WTC11 (cell line): ENCODE measurements at places on chromosomes 1 and 21. TPM values are rescaled to one million over a fixed set of nuclear protein-coding genes. Genes with fewer than 3 reads are reported as not detected.

DNA sequence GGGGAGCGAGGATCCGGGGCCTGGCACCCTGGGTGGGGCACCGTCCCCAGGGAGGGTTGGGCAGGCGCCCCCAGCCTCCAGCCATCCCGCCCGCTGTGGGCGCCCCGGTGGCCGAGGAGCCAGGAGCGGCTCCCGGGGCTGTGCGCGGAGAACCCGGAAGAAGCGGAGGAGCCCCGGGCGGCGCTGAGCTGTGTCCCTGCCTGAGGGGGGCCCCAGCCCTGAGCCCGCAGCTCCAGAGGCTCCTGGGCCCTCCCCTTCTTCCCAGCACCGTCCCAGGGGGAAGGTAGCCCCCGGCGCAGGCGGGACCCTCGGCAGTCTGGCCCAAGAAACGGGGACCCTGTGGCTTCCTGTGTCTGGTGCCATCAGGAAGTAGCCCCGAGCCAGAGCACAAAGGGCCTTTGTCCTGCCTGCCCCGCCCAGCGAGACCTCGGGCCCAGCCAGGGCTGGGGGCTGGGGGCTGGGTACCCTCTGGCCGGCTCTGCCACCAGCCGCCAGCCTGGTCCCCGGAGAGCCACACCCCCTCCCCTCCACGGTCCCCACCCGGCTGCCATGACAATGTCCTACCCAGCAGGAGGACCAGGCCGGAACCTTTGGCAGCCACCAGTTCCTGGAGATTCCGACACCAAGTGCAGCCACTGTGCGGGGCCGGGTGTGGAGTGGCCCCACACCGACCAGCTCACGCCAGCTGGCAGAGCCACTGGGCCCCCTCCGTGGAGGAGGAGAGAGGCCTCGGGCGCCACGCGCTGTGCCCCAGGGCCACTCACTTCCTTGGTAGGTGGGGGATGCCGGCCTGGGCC is 15.6 kb upstream of the TTLL10 start:
- H3K4me1 ChIP-seq: no peaks in the 10 kb centered on the region
- H3K36me3 ChIP-seq: peaks cover 12% of the 10 kb centered on the region
- no peak for DNase-seq
- peaks cover 11% of the 10 kb centered on the region; the same call in 1 of the 2 replicates for H3K27me3 ChIP-seq
- no peak overlapping the region for H3K27ac ChIP-seq

GRCh38 chr1:174206148-174206836 is 47.0 kb downstream of the RABGAP1L start:
- no peak for DNase-seq
- no peak overlapping the region for H3K4me3 ChIP-seq
- peaks cover 14% of the 10 kb centered on the region for H3K36me3 ChIP-seq
- no peak overlapping the region for H3K27ac ChIP-seq
- no peaks in the 10 kb centered on the region for H3K27me3 ChIP-seq

GRCh38 chr1:32305310-32305709 is 13.4 kb downstream of the HDAC1 start:
- peaks cover 47% of the 10 kb centered on the region for H3K36me3 ChIP-seq
- no peaks in the 10 kb centered on the region for H3K27me3 ChIP-seq
- DNase-seq: no peak
- no peak overlapping the region for H3K4me3 ChIP-seq
- H3K27ac ChIP-seq: no peak overlapping the region

Gene PRRX1
- 0.14 to 0.31 TPM (median 0.14 TPM) in 3 replicates for total RNA-seq

Gene PLA2G2A
- total RNA-seq: 1.2 to 2.6 TPM (median 1.9 TPM) in 3 replicates

DNA sequence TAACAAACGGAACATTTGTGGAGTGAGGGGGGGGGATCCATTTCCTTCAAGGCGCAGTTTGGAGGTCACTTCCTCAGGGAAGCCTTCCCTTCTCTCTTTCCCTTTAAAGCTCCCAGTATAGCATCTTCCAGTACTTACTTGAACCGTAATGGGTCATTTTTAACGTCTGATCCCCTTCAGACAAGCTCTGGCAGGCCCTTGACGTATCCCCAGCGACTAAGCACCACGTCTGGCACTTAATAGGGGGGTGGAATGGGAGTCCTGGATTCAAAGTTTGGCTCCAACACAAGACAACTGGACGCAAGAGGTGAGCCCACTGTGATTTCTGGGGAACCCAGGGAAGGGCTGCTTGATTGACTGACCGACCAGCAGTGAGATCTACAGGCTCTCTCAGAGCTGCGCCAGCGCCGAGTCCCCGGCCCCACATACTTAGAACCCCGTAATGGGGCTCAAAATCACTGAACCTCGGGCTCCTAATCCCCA is 441 bp downstream of the YARS1 start:
- no peak for DNase-seq
- H3K4me3 ChIP-seq: peak overlapping the region; percentile 100
- H3K27me3 ChIP-seq: no peaks in the 10 kb centered on the region
- H3K4me1 ChIP-seq: peaks cover 56% of the 10 kb centered on the region
- peaks cover 18% of the 10 kb centered on the region for H3K36me3 ChIP-seq

- no peak overlapping the region; the same call in 1 of the 2 replicates for H3K27ac ChIP-seq
- no peaks in the 10 kb centered on the region for H3K27me3 ChIP-seq
- no peak for DNase-seq
These were observed 44.2 kb downstream of the CAPN8 start for GRCh38 chr1:223621312-223621734.

Gene KCNN3
- total RNA-seq: 1.3 to 2.1 TPM (median 1.9 TPM) in 3 replicates

GRCh38 chr1:207845109-207845508 is 65.8 kb downstream of the CD34 start:
- H3K4me1 ChIP-seq: no peaks in the 10 kb centered on the region
- H3K36me3 ChIP-seq: no peaks in the 10 kb centered on the region
- no peaks in the 10 kb centered on the region for H3K27me3 ChIP-seq
- no peak overlapping the region for H3K27ac ChIP-seq

DNA sequence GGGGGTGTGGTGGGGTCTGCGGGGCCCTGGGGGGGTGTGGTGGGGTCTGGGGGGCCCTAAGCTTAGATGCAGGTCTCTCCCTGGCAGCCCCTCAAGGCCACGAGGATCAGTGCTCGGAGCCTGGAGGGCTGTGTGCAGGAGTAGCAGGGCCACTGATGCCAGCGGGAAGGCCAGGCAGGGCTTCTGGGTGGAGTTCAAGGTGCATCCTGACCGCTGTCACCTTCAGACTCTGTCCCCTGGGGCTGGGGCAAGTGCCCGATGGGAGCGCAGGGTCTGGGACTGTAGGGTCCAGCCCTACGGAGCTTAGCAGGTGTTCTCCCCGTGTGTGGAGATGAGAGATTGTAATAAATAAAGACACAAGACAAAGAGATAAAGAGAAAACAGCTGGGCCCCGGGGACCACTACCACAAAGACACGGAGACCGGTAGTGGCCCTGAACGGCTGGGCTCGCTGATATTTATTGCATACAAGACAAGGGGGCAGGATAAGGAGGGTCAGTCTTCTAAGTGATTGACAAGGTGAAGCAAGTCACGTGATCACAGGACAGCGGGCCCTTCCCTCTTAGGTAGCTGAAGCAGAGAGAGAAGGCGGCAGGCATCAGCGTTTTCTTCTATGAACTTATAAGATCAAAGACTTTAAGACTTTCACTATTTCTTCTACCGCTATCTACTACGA is 8.7 kb downstream of the RNF223 start:
- DNase-seq: no peak
- no peak overlapping the region for H3K27ac ChIP-seq
- H3K36me3 ChIP-seq: no peaks in the 10 kb centered on the region
- H3K27me3 ChIP-seq: peaks cover 29% of the 10 kb centered on the region
- H3K4me1 ChIP-seq: no peaks in the 10 kb centered on the region; the same call in 1 of the 2 replicates

GRCh38 chr1:63864224-63864641 is 90.4 kb downstream of the ROR1 start:
- no peaks in the 10 kb centered on the region for H3K36me3 ChIP-seq
- no peaks in the 10 kb centered on the region for H3K27me3 ChIP-seq
- no peak for DNase-seq
- H3K27ac ChIP-seq: no peak overlapping the region; the same call in 1 of the 2 replicates
- peaks cover 73% of the 10 kb centered on the region for H3K4me1 ChIP-seq
- no peak overlapping the region for H3K4me3 ChIP-seq

DNA sequence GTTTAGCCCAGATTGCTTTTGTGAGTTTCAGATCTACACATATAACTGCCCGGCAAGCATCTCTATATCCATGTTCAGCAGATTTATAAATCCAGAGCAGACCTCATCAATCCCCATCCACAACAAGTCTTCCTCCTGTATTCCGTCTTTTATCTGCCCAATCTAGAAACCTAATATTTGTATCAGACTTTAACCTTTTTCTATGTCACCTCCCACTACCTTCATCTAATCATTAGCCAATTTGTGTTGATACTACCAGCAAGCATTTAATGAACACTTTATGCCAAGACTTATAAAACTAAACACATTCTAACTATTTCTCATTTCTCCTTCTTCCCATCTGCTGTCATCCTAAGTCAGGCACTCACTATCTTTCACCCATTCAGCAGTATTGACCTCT is 135.5 kb downstream of the PBX1 start:
- no peak overlapping the region for H3K27ac ChIP-seq
- H3K4me1 ChIP-seq: peaks cover 25% of the 10 kb centered on the region
- no peaks in the 10 kb centered on the region for H3K27me3 ChIP-seq
- H3K36me3 ChIP-seq: no peaks in the 10 kb centered on the region

Gene CNKSR1
- total RNA-seq: 18.0 to 20.5 TPM (median 19.7 TPM) in 3 replicates

GRCh38 chr1:91170571-91170970 is 148.7 kb upstream of the ZNF644 start:
- no peak overlapping the region for H3K4me3 ChIP-seq
- no peaks in the 10 kb centered on the region; the same call in 1 of the 2 replicates for H3K27me3 ChIP-seq
- no peaks in the 10 kb centered on the region for H3K36me3 ChIP-seq
- H3K4me1 ChIP-seq: peaks cover 6% of the 10 kb centered on the region
- DNase-seq: no peak

DNA sequence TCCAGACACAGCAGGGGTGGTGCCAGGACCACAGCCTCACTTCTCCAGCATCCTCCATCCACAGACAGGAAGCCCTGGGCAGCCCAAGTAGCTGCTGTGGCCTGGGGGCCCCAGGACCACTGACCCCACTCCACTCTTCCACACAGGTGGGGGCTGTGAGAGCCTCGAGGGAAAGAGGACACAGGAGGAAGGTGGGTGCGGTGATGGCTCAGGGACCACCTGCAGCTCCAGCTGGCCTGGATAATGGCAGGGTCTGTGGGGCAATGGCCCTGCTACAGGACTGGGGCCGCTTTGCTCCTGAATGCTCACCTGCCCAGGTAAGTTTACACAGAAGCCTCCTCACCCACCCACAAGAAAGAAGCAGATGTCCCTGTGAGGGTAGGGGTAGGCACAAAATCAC is 18.3 kb upstream of the PRSS38 start:
- H3K27me3 ChIP-seq: peaks cover 7% of the 10 kb centered on the region; the same call in 1 of the 2 replicates
- no peaks in the 10 kb centered on the region for H3K36me3 ChIP-seq
- no peak for DNase-seq
- no peak overlapping the region for H3K4me3 ChIP-seq
- no peak overlapping the region for H3K27ac ChIP-seq

- no peak overlapping the region for H3K4me3 ChIP-seq
- H3K27ac ChIP-seq: peak overlapping the region; percentile 56
- H3K36me3 ChIP-seq: peaks cover 9% of the 10 kb centered on the region
- no peaks in the 10 kb centered on the region for H3K27me3 ChIP-seq
- peak; percentile 4 for DNase-seq
- H3K4me1 ChIP-seq: peaks cover 45% of the 10 kb centered on the region
These were observed 14.4 kb upstream of the ERVH48-1 start for GRCh38 chr21:42939582-42940413.

Gene ELF3
- 13.7 to 15.0 TPM (median 14.4 TPM) in 3 replicates for total RNA-seq

Gene WARS2
- 9.3 to 12.2 TPM (median 9.7 TPM) in 3 replicates for total RNA-seq
